ENCODE measurements at places on chromosomes 4 and X.

GRCh38 chr4:16168710-16169388 lies 57.4 kb downstream of the TAPT1 start:
- DNase-seq = no peak

- DNase-seq = no peak
Measured at GRCh38 chr4:95381843-95382580, 166.8 kb downstream of the UNC5C start.

GRCh38 chr4:27154706-27155105 lies 294.1 kb downstream of the STIM2 start:
- no peak for DNase-seq

- no peak for DNase-seq
Measured at GRCh38 chr4:1215141-1216075, 33.5 kb downstream of the CTBP1 start.

GRCh38 chr4:175874306-175874705 lies 62.2 kb upstream of the GPM6A start:
- no peak for DNase-seq

- peak; percentile 54 for DNase-seq
Measured at GRCh38 chr4:38144031-38144430, 183.8 kb downstream of the PTTG2 start.

- no peak for DNase-seq
Measured at GRCh38 chrX:109874548-109874947, 128.4 kb upstream of the TMEM164 start.

GRCh38 chr4:95572304-95572991 lies 23.7 kb upstream of the UNC5C start:
- DNase-seq = no peak

DNA sequence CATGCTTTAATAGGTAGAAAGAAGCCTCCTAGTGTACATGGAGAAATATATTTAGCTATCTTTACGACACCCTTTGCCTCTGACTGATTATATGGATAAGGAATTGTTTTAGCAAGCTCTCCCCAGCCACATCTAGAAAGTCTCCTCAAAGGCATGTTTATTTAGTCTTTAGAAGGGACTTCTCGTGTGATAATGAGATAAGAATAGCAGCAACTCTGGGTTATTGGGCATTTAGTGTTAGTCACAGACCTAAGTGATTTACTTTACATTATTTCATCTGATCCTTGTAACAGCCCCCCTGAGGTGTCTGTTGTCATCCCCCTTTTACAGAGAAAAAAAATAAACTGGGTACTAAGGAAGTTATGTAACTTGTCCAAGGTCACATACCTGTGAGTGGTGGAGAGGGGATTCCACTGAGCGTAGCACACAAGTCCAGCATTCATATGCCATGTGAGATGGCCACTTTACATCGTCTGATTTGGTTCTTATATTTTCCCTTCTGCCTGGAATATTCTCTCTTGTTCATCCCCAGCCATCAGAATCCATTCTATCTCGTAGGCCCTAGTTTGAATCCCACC lies 77.7 kb downstream of the TSPAN7 start:
- DNase-seq = no peak

DNA sequence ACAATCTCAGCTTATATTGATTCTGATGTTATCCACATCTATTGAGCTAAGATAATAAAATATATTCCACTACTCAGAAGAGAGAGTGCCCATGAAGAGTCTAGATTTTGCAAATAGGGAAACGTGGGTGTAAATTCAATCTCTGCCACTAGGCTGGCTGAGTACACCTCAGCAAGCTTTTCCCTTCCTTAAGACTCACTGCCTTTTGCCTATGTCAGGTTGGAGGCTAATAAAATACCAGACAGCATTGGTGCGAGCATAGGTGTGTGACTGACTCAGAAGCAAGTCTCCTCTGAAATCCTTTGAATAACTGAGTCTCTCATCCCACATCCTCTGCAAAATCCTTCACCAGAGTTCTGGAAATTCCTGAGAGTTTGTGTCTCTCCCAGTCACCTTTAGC lies 405.4 kb upstream of the CPEB2 start:
- no peak for DNase-seq

GRCh38 chr4:71195924-71196323 lies 142.9 kb upstream of the SLC4A4 start:
- no peak for DNase-seq

- no peak for DNase-seq
Measured at GRCh38 chr4:24603343-24603742, 19.0 kb upstream of the DHX15 start.

DNA sequence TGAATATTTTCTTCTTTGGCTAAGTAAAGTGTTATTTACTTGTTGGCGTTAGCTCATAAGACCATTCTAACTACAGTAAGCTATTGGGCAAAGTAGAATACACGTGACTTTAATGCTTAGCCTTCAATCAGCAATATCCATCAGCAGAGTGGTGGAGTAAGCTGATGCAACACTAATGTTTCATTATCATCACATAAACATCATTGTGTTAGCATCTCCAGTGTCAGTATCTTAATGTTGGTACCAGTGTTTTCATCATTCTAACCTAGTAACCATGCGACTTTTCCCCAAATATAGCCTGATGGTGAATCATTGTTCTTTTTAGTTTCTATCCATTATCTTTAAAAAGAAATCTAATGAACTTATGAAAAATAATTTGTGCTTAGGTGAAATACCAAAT lies 48.5 kb downstream of the APOOL start:
- no peak for DNase-seq

GRCh38 chr4:1523907-1524636 lies 117.8 kb upstream of the NKX1-1 start:
- no peak for DNase-seq

- no peak for DNase-seq
Measured at GRCh38 chr4:89483833-89484232, 176.2 kb upstream of the GPRIN3 start.

- DNase-seq = no peak
Measured at GRCh38 chr4:149988087-149988410, 90.2 kb upstream of the DCLK2 start.

- DNase-seq = no peak
Measured at GRCh38 chrX:139554991-139555675, 24.6 kb downstream of the F9 start.

GRCh38 chr4:53963781-53964180 lies 100.6 kb downstream of the CHIC2 start:
- DNase-seq = no peak

DNA sequence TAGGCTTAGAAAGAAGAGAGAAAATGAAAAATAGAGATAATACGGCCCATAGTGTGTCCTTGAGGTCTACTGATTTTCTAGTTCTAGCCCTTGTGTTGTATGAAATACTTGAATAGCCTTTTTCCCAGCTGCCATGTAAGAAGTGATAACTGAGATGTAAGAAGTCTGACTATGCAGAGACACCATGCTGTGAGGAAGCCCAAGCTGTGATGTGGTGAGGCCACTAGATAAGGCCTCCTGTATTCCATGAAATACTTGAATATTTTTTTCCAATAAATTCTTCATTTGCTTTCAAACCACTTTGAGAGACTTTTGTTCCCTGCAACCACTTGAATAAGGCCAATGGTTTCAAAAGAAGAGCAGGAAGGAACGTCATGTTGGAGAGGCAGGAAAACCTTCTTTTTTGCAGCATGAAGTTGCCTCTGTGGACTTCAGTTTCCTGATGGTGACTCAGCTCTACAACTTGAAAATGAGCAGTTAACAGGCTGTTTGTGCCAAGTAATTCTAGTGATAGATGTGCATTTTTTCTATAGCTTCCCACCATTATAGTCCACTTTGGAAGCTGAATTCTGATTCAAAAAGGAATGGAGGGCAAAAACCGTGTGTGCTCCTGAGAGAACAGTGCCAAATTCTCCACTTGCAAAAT lies 25.5 kb upstream of the FAM9C start:
- DNase-seq = no peak

- no peak for DNase-seq
Measured at GRCh38 chrX:39869846-39870601, 227.7 kb downstream of the BCOR start.

DNA sequence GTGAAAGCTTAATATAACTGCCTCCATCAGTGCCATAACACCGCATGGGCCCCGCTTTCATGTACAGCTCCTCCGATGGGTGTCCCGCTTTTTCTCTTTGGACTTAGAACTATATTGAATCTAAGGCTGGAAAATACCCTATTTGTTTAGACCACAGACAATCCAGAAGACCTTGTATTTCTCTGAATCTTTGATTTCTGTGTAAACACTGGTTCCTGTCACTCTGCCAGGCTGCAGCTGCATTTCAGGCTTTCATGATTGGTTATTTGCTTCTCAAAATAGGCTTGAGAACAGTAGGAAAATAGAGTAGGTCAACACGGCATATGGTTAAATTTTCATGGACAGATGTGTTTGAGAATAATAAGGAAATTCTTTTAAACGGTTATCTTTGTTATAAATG lies 80.0 kb downstream of the NWD2 start:
- DNase-seq = no peak

All from retina (tissue), 1 donor.